Central memory CD8-positive, alpha-beta T cell (primary cell): ENCODE measurements at places on chromosomes 12 and 14.

GRCh38 chr12:107992870-107993451, 136.1 kb upstream of the WSCD2 start:
- no peak for DNase-seq

DNA sequence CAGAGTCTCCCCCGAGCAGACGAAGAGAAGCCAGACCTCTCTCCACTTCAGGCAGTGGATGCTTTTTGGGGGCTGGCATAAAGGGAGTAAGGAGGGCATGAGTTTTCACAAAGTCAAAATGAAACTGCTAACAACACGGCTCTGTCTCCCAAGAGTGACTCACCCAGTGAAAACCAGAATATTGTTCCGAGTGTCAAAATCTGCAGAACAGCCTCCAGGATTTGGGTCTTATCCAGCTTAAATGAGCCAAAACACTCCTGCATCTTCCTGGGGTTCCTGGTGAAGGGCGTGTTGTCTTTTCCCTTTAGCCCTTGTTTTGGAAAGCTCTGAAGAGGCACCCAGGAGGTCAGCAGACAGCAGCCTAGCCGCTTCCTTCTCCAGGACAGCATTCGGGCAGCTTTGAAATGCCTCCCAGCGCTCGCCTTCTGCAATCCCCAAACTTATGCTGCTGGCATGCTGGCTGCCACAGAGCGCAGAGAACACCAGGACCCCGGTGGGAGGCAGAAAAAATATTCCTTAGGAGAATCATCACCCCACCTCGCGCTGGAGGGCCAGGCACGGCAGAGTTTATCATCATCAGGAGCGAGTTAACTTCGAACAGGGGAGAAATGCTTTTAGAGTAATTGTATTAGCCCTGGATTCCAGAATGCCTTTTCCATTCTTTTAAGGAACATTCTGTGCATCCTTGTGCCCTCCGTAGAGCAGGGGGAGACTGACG, 117.7 kb upstream of the NCOR2 start:
- no peak for DNase-seq

DNA sequence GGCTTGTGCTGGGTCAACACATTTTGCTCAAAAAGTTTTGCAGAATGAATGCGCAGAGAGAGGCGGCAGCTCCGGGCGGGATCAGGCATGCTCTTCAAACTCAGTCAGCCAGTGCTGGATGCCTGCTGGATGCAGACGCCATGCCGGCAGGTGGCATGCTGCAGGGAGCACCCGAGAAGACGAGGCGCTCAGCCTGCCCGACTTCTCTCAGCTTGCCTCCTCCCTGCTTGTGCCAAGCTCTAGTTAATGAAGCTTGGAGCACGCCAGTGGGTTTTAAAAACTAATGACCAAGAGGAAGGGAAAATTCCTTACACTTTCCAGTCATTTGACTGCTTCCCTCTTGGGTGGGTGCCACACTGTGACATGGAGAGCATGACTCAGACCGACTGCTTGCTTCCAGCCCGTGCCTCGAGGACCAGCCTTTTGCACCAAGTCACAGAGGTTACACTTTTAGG, 39.8 kb downstream of the SLC24A4 start:
- no peak for DNase-seq

- DNase-seq, result no peak
These were observed 11.9 kb downstream of the SPPL3 start for GRCh38 chr12:120892265-120892664.

DNA sequence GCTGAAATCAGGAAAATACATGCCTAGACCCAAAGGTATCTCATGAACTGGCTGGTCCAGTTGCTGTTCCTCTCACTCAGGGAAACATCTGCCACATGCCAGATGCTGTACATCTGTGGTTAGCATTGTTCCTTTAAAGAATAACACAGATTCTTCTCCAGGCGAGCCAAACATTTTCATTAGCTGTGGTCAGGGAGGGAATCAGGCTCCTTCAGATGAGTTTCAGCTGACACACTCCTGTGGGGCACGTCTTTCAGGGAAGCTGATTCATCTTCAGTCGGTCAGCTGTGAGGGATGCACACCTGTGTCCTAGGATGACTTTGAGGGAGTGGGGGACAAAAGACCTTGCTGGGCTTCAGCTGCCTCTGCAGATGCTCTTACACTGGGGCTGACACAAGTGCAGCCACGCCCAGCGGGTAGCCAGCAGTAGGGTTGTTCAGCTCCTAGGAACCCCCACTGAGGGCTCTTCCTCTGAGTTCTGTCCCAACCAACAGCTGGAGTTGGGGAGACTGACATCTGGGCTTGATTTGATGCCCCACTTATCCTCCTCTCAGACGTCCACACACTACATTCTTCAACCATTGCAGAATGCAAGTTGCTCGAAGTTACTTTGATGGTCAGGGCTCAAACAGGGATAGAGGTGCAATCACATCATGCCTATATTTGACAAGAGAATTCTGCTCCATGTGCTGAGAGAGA, 155.0 kb downstream of the NUAK1 start:
- DNase-seq, result no peak

GRCh38 chr12:1583421-1584078, 10.8 kb downstream of the FBXL14 start:
- peak; percentile 54 for DNase-seq

GRCh38 chr14:44151130-44151820, 355.8 kb downstream of the FSCB start:
- DNase-seq, result no peak

GRCh38 chr14:27228053-27228452, 630.2 kb upstream of the NOVA1 start:
- DNase-seq, result no peak

DNA sequence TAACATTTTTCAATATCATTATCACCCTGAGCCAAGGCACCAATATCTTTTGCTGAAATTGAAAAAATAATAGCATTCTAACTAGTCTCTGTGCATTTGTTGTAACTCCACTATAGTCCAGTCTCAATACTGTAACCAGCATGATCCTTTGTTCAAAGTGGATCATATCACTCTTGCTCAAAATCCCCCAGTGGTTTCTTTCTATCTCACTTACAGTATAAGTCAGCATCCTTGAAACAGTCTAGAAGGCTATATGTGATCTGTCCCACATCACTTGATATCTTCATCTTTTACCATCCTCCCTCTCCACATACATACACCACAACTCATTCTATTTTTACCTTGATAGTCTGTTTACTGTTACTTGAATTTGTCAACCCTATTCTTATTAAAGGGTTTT, 435.7 kb downstream of the CCER1 start:
- DNase-seq, result no peak

DNA sequence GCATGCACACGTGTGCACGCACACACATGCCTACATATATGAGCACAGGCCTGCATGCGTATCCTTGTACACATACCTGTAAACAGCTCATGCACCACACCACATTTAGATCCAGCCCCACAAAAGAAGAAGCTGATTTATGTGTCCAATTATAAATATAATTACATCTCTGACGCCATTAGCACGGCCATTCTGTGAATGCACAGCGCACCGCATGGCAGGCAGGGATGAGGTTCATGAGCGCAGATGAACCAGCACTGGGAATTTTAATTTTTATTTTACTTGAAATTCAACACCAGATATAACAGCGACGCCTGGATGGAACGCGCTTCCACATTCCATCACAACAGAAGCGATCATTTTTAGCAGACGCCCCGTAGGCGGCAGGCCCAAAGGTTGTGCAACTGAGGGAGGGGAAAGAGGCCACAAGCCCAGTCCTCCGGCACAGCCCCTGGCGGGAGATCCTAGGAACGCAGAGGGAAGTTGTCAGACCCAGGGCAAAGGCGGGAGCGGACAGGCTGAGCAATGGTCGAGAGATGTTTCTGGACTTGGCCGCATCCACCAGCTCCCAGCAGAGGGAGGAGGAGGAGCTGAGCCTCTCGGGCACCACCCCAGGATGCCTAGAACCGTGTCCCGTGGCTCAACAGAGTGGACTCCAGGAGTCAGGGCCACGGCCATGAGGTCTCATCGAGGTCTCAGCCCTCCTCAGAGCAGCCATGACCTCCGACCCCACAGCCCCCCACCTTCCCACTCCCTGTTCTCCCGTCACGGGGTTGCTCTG, 37.9 kb upstream of the GALNT9 start:
- DNase-seq, result no peak

DNA sequence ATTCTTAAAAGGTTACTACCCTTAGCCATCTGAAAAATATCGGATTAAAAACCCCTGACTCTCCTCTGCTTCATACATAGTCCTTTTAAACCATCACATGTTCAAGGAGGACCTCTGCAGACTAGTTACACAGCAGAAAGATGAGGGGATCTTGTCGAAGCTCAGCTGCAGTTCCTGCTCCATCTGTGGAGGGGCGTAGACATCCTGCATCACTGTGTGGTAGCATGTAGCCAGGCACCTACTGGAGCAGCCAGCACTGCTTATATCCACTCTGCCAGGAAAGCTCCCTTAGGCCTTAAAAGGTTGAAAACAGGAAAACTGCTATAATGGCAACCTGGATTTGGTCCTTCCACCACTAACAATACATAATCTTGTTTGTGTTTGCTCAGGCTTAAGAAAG, 57.6 kb upstream of the STRN3 start:
- no peak for DNase-seq

GRCh38 chr12:40792792-40793386, 100.7 kb downstream of the CNTN1 start:
- no peak for DNase-seq

DNA sequence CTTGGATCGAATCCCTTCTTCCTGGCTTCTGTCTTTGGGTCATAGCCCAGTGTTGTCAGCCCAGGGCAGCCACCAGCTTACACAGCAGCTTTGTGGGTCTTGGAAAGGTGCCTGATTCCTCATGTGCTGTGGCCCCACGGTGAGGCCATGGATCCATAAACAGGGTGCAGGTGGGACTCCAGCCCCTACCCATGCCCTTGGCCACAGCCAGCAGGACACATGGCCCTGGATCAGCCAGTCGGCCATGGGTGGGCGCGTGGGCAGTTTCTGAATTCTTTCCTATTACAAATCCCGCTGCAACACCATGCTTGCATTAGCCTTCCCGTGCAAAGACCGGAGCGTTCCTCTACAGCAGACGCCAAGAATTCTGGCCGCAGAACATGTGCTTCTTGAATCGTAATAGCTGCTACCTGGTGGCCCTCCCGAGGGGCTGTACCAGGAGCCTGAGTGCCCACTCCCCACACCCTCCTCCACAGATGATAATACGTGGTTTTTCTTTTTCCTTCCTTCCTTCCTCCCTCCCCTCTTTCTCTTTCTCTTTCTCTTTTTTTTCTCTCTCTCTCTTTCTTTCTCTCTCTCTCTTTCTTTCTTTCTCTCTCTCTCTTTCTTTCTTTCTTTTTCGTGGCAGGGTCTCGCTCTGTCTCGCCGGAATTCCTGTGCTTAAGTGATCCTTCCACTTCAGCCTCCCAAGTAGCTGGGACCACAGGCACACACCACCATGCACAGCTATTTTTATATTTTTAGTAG, 2.9 kb upstream of the MMP17 start:
- DNase-seq, result no peak

DNA sequence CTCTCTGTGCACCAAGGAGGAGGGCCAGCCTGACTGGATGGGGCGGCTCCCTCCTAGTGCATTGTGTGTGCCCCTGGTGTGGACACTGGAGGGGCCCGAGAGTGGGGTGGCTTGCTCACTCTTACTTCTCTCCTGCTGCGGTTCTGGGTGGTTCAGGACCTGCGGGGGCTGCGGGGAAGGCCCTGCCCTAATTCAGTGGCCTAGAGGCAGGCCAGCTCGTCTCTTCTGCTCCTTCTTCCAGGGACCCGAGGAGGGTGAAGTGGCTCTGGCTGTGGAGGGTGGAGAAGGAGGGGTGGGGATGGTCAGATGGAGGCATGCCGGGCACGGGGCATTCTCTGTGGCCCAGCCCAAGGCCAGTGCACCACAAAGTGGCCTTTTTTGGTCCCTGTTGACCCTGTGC, 87.1 kb downstream of the BEGAIN start:
- DNase-seq, result no peak

- DNase-seq, result no peak
These were observed 2.9 kb downstream of the SMARCD1 start for GRCh38 chr12:50087995-50088394.

GRCh38 chr14:20607617-20608016, 16.4 kb upstream of the RNASE12 start:
- DNase-seq, result no peak

DNA sequence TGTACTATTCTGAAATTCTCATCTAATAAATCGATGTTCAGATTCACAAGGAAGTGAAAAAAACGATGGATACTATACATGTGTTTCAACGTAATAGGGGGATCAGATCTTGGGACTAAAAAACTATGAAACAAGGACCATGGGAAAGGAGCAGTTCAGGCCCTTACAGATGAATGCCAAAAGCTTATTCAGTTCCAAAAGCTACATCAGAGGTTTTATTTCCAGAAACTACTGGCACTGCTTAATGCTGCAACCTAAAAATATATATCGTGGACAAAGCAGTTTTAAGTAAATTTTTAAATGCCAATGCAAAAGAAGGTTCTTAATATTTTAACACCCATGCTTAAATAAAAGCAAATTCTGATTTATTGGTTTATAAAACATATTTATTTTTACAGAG, 38.5 kb downstream of the LRIG3 start:
- DNase-seq, result no peak

DNA sequence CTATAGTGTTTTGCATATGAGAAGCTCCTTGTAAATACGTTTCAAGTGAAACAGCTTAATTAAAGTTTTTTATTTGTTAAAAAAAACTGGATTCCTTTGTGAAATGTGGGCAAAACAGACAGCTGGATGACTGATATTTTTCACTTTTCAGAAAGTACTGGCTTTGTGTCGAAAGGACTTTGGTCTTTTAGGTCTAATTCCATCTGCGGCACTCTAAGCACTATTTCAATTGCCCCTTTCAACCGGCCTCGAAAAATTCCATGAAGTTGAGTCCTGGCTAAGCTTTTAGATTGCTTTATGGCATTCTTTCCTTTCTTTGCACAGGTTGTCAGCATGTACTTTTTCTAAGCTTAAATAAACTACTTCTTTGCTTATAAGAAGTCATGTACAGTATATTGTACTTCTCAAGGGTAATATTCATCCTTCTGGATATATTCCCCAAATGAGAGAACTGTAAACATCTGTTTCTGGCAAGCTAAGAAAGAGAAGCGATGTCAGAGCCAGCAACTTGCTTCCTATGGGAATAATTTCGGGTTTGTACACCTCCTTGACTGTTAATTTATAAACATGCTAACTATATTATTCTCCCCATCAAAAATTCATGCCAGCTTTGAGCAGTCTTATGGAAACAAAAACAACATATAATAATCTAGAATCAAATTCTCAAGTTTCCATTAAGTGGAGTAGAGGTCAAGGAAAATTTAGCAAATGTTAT, 611.3 kb downstream of the ETNK1 start:
- no peak for DNase-seq

DNA sequence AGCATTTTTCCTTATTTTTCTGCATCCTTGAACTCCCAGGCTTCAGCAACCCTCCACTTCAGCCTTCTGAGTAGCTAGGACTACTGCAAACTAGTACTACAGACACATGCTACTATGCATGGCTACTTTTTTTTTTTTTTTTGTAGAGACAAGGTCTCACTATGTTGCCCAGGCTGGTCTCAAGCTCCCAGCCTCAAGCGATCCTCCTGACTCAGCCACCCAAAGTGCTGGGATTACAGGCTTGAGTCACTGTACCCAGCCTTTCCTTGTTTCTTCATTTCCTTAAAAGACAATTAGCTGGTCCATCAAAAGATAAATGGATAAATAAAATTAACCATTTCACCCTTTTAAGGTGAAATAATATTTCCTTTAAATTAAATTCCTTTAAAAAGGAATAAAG, 205.8 kb downstream of the SPTSSA start:
- DNase-seq, result no peak

GRCh38 chr14:52844262-52845060, 53.1 kb upstream of the GNPNAT1 start:
- no peak for DNase-seq

GRCh38 chr14:104933746-104934733, 9.4 kb downstream of the PLD4 start:
- no peak for DNase-seq

GRCh38 chr12:49537752-49538509, 899 bp upstream of the KCNH3 start:
- no peak for DNase-seq
